Natural killer cell (primary cell): ENCODE measurements at places on chromosomes 12 and 14. TPM values are rescaled to one million over a fixed set of nuclear protein-coding genes. Genes with fewer than 3 reads are reported as not detected.

GRCh38 chr14:102949062-102949800 is 26.8 kb downstream of the AMN start:
- H3K27ac ChIP-seq, result peak overlapping the region; percentile 45
- H3K36me3 ChIP-seq, result no peaks in the 10 kb centered on the region
- no peak overlapping the region for H3K4me3 ChIP-seq
- no peaks in the 10 kb centered on the region for H3K27me3 ChIP-seq

- no peaks in the 10 kb centered on the region for H3K36me3 ChIP-seq
- H3K4me1 ChIP-seq, result peaks cover 19% of the 10 kb centered on the region
- H3K27ac ChIP-seq, result no peak overlapping the region
- DNase-seq, result no peak
Observed at GRCh38 chr12:104656921-104657320, 200.2 kb downstream of the CHST11 start.

Gene PLEKHD1
- total RNA-seq, result 0.93 TPM

Gene WNT1
- total RNA-seq, result 1.7 TPM

Gene CLEC1B
- 2.3 TPM for total RNA-seq

Gene KRT74
- total RNA-seq, result 0.38 TPM

Gene PCBP2
- total RNA-seq, result 910 TPM
